ENCODE measurements at places on chromosomes 13 and 19.

DNA sequence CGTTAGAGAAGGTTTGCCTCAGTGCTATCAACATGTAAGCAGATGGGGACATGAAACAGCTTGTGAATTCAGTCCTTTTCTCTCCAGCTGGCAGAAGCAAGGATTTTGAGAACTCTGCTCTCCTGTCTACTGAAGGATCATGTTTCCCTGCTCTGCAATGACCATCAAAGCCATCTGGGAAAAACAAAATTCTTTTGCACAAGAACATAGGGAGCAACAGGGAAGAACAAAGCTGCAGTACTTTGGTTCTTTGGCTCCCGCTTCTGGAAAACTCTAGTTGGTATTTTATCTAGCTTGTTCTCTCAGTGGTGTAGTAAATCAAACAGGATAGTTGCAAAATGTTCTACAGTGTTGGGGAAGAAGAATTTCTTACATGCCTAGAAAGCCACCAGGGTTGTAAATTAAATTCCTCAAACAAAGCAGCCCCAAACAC is 270.4 kb downstream of the ENOX1 start:
- no peak for DNase-seq

DNA sequence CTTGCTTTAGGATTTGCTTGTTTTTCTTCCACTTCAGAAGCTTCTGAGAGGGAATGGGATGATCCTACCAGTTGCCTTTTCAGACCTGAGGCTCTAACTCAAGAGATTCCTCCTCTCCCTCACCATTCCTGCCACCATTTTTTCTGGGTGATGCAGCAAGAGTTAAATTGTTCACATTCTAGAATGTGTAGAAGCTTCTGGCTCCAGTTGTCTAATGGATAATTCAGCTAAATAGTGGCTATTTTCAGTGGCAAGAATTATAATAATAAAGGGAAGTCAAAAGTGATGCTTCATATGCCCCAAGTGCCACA is 20.9 kb downstream of the BBC3 start:
- no peak for DNase-seq

DNA sequence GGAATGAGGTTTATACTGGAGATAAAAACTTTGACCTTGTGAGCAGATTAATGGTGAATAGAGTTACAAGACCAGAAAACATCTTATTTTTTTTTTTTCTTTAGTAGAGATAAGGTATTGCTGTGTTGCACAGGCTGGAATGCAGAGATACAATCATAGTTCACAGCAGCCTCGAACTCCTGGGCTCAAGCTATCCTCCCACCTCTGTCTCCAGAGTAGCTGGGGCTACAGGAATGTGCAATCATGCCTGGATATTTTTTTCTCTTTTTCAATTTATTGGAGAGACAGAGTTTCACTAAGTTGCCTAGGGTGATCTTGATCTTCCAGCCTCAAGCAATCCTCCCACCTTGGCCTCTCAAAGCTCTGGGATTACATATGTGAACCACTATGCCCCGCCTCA is 2139.1 kb downstream of the PCDH9 start:
- no peak for DNase-seq

- DNase-seq, result no peak
These were observed 2.7 kb downstream of the MYO9B start for GRCh38 chr19:17078036-17078919.

- DNase-seq, result peak; percentile 64
These were observed 12.2 kb downstream of the RHPN2 start for GRCh38 chr19:33052352-33052972.

DNA sequence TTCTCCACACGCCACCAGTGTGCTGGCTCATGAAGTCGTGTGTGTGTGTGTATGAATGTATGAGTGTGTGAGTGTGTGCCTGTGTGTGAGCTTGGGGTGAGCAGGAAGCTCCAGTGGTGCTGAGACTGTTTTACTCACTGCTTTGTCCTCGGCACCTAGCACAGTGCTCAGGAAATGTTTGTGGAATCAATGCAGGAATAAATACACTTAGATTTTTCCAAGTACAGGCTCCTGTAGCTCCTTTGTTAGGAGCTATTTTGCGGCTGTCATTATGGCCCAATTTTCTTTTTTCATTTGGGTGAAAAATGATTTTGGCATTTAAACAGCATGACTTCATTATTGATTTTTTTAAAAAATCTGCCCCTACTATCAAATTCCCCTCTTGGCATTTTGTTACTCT is 193.5 kb upstream of the KL start:
- no peak for DNase-seq

- peak; percentile 86 for DNase-seq
These were observed at the start of gene ZNF563 for GRCh38 chr19:12333162-12334159. Gene ZNF563 (minus strand): TSS chr19:12333633. CDS start chr19:12333482, 151 bp downstream.

DNA sequence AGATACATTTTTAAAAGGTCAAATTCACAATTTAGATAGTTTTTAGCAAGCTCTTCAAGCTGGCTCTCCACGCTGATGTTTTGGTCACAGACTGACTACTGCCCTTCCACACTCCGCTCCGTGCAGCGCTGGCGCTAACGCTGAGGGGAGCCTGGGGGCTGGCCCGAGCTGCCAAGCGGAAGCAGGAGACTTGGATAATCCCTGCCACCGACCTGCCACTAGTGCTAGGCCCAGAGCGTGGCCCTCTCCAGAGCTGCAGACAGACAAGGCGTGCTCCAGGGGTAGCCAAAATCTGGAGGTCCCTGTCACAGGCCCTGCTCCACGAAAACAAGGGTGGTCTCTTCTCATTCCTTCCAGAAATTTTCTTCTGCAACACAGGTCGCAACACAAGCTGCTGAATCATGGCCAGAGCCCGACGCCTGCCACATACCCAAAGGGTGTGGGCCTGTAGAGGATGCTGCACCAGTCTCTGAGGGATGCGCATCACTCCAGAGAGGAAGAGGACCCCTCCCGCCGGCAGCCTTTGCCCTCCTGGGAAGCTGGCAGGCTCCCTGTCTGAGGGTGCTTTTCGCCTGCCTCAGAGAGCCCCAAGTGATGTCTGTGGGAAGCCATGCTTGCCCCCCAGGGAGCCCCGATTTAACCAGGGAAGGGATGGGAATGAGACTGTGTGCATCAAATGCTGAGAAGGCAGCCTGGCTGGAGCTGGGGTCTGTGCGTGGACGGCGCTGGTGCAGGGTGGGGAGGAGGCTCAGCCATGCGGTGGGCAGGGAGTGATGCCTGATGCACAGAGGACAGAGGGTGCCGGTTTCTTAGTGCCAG is 21.6 kb downstream of the CAPS start:
- DNase-seq, result no peak
